ENCODE measurements at places on chromosomes 5 and 9.

- DNase-seq: no peak
Observed at GRCh38 chr9:138078846-138079245, 201.3 kb downstream of the CACNA1B start.

DNA sequence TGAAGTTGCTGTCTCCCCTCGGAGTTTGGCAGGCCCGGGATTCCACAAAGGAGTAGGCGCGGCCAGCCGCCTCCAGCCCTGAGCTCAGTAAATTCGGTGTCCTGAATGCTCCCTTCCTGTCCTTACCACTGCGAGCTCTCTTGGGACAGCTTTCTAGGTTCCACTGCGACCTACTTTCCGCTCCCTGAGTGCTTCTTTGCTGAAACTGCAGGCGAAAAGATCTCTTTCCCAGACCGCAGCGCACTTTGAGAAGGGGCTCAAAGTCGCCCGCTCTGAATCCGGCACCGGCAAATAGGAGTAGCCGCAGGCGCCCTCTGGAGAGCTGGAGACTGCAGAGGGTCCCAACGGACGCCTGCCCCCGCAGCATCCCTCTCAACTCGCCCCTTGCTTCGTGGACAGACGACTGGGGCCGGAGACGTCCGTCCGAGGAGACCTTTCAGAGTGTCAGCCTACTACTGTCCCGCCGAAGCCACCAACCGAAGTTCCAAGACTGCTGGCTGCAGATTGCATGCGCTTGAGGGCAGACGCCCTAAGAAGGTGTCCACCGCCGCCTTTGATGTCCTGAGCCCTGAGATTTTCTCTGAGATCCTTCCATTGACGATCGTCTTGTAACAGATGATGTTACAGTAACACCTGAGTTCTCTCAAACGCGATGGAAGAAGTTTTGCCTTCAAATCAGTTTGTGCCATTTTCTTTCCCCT is 96.0 kb downstream of the ANXA2R start:
- no peak for DNase-seq

DNA sequence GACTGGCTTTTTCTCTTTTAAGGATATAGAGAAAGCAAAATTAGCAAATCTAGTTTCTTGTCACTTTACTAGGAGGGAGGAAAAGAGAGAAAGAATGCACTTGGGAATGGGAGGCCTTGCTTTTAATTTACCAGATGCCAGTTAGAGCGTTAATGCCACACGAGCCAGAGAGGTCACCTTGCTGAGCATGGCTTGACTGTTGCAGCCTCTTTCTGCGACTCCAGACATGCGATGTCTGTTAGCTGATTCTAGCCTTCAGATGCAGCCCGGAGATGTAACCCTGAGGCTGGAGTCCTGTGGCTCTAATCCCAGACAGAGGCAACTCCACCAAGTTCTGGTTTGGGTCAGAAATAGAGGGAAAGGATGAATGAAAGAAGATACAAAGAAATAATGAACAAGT is 152.5 kb downstream of the TRIO start:
- DNase-seq: no peak

GRCh38 chr5:124712731-124713305 is 33.6 kb downstream of the ZNF608 start:
- DNase-seq: no peak

GRCh38 chr5:34411470-34412346 is 244.4 kb upstream of the RAI14 start:
- DNase-seq: no peak

DNA sequence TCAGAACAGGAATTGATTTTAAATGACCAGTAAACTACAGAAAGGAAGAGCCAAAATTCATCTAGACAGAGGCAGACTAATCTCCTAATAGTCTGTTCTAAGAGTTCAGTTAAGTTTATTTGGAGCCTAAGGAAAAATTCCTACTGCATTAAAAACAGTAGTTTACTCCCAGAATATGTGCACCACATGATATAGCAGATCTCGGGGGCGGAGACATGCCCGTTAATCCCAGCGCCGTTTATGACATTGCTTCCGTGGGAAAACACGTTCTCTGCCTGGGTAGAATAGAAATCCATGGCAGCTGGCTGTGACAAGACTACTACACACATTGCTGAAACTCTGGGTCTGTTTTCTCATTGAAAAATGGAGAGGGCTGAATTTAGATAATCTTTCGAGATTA is 11.4 kb downstream of the HABP4 start:
- no peak for DNase-seq
